ENCODE measurements at places on chromosomes 7 and 10. TPM values are rescaled to one million over a fixed set of nuclear protein-coding genes. Genes with fewer than 3 reads are reported as not detected.

- no peak for DNase-seq
Measured at GRCh38 chr7:76354981-76355730, 3.6 kb downstream of the YWHAG start.

Gene INHBA
- 2.8 TPM for polyA plus RNA-seq

- DNase-seq = no peak
Measured at GRCh38 chr10:42684517-42684916, 46.1 kb upstream of the ZNF33B start.

Gene TUBAL3
- 33.9 TPM for polyA plus RNA-seq

GRCh38 chr10:48336978-48337599 is 30.6 kb downstream of the MAPK8 start:
- DNase-seq = no peak

GRCh38 chr7:82319674-82320118 is 123.9 kb downstream of the CACNA2D1 start:
- DNase-seq = peak; percentile 7

All from large intestine (tissue), 12 donors.